ENCODE measurements at places on chromosomes 7 and 10.

DNA sequence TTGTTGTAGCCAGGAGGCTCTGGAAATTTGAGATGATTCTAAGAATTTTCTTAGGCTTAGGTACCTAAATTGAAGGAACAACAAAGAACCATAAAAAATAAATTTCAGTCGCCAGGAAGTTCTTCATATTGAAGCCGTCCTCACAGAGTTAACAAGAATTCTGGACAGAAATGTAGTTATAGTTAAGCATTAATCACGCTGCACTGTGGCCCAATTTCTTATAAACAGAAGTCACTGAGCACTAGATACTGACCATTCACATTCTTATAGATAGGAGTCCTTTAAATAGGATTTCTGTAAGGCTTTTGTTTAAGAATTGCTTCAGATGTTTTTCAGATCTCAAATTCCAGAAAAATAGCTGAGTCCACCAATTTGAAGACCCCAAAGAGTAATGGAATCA lies 256.2 kb upstream of the PITRM1 start:
- DNase-seq: no peak

DNA sequence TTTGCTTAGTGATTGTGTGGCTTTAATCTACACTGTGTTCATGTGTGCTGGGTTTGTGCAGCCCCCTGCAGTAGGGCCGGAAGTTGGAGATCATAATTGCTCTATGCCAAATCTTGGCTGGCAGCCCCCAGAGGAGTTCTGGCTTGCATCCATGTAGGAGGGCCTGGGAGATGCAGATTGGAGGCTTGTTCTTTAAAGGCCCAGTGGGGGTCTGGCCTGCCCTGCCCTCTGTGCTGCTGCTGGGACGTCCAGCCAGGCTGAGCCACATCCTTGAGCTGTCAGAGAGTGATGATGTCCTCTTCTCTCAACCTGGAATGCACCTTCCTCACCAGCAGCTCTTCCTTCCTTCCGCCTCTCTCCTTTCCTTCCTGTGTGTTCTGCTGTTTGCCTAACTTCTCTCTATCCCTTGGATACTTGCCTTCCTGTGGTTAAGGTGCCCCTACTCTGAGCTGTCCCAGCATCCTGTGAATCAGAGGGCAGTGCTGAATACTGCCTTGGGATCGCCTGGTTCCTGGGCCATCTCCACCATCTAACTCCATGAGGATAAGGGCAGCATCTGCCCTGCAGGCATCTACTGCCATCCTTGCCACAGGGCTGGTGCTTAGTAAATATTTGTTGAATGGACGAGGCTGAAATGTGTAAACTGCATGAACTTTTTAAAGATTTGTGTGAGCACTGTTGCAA lies 30.2 kb downstream of the DOCK1 start:
- no peak for DNase-seq

DNA sequence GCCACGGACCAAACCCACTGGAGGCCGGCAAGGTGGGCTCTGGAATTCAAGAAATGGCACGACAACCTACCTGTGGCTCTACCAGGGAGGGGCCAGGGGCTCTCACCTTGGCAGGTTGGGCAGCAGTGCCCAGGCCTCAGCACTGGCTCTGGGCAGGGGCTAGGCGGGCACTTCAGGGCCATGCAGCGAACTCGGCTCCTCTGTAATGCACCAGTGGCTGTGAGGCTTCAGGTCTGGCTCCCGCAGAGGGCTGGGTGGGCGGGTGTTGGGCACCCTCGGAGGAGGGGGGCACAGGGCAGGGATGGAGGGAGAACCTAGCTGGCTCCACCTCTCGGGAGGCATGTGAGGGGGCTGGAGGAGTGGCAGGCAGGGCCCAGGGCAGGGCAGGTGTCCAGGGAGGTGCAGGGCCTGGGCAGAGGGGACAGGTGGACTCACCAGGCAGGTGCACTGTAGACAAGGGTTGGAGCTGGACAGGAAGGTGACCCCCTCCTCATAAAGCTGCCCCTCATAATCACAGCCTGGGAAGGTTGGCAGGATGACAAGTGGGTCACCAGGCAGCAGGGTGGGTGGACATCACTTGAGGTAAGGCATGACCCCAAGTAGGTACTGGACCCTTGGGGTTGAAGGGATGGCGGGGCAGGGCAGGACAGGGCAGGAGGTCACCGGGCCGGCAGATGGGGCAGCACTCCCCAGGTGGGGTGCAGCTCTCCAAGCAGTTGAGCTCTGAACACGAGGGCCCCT lies 6.7 kb downstream of the KCP start:
- DNase-seq: no peak

DNA sequence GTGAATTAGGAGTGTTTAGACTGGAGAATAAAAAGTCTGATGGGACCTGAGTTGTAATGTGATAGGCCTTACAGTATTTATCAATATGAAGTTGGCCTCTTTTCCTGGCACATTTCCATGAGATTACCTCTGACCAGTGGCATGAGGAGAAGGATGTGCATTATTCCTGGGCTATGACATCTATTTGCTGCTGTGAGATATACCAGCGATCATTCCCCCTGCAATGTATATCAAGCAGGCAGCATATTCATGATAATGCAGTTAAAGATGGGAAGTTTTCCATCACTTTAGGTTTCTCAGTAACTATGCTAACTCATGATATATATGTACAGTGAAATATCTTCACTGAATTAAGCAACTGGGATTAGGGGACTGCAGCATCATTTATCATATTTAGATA lies 142.8 kb upstream of the MBL2 start:
- DNase-seq: no peak

GRCh38 chr7:42237811-42238541 lies 967 bp upstream of the GLI3 start:
- DNase-seq: no peak

- no peak for DNase-seq
Observed at GRCh38 chr10:3898821-3899220, 113.8 kb upstream of the KLF6 start.

GRCh38 chr7:25105911-25106310 lies 19.1 kb downstream of the CYCS start:
- no peak for DNase-seq

GRCh38 chr7:91869661-91870060 lies 10.8 kb downstream of the MTERF1 start:
- no peak for DNase-seq

DNA sequence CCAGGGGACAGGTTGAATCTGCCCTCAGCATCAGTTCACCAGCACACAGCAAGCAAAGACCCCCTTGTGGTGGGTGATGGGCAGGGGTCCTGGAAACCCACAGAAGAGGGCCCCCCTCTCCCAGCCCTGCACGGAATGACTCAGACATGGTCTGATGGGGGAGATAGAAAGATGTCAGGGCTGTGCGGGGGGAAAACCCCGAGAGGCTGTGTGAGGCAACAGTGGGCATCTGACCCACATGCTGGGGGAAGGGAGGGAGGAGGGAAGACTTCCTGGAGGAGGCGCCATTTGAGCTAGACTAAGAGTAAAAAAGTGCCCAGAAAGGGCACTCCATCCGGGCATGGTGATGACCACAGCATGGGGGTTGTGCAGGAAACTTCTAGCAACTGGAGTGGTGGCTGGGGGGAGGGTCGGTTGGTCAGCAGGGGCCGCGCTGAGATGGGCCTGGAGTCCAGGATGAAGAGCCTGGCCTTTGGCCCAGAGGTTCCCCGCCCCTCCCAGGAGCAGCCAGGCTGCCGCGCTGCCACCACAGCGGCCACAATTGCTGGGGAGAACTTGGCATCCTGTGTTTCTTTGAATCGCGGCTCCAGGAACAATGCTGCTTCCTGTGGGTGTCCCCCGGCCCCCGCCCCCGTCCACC lies 2.5 kb downstream of the LFNG start:
- DNase-seq: no peak

DNA sequence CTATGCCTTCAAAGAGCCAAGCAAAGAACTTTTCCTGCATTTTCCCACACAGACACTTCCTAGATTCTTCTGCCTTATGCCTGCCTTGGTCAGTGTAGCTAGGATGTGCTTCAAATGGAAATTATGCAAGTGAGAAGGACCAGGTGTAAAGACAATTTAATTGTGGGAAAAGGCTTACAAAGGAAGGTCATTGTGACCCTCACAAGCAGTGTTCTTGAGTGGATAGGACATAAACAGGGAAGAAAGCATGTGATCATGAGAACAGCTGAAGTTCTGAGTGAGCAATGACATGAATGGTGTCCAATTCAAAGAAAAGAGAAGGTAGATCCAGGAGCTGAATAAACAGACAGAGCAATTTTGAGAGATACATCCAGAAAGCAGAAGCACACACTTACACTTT lies 1.3 kb upstream of the PIP start:
- DNase-seq: no peak

DNA sequence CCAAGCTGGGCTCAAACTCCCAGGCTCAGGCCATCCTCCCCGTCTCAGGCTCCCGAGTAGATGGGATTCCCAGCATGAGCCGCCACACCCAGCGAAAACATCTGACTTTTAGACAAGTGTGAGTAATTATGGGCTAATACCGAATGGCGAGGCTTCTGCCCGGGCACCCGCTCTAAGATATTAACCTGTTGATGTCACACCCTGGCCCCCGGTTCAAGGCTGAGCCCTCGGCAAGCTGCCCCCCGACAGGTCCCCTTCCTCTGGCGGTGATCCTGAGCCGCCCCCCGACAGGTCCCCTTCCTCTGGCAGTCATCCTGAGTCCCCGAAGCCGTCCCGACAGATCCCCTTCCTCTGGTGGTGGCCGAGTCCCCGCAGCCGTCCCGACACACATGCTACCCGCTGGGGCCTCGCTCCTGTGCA lies 5.2 kb downstream of the PSMG3 start:
- DNase-seq: no peak

DNA sequence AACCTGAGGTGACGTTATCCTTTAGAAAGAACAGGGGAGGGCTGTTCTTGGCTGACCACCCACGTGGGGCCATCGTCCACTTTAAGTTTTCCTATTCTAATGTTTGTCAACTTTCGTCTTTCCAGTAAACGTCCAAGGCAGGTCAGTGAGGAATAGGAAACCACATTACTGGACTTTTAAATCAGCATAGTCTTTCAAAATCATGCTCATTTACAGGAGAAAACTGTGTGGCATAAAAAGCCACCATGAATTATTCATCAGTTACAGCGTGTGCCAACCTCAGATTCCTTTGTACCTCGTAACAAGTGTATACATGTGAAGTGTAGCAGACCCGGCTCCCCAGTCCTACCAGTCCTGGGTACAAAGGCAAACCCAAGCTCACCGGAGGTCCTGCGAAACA lies 25.1 kb upstream of the ABLIM1 start:
- no peak for DNase-seq

DNA sequence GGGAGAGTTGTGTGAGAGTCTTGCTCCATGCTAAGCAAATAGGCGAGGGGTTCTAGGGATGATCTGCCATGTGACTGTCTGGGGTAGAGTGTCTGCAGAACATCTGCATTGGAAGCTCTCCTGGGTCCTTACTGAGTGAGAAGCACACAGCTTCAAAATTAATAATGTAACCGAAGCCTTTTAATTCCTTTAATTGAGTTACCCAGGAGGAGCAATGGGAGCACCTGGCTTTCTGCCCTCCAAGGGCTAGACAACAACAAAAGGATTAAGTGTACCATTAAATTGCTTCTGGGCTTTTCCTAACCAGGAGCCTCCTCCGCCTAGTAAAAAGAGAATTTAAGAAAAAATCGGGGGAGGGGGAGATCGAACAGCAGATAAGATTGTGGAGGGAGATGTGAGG lies 102.0 kb upstream of the TBX20 start:
- DNase-seq: no peak

DNA sequence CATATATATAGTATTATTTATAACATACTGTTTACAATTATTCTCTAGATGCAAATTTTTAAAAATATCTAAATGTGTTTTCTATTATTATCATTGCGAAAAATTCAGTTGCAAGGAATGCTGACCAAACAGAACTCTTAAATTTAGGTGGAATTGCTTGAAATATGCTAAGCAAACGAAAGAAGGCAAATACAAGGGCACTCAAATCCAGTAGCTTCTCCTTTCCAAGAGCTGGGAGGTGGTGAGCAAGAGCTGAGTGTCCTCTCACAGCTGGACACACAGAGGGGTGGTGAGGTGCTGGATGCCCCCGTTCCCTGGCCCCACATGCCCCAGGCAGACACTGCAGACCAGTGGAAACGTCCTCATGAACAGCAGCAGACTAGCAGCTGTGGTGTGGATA lies 166.0 kb downstream of the TAX1BP1 start:
- no peak for DNase-seq

- DNase-seq: no peak
Observed at GRCh38 chr7:19811386-19811785, 38.0 kb upstream of the TMEM196 start.

DNA sequence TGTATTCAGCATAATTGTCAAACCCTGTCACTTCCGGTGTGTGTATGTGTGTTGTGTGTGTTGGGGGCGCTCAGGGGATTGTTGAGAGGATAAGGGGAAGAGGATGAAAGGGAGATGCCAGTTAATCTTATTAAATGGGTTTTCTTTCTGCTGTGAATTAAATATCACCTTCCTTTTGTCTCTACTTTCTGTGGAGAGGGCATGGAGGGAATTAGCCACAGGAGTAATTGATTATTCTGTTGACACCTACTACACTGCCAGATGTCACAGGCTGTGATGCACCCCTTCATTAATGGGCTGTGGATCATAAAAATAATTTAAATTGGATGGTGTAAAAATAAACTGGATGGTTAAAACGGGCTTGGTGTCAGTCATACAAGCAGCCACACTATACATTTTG lies 311.9 kb downstream of the MDFIC start:
- DNase-seq: no peak

DNA sequence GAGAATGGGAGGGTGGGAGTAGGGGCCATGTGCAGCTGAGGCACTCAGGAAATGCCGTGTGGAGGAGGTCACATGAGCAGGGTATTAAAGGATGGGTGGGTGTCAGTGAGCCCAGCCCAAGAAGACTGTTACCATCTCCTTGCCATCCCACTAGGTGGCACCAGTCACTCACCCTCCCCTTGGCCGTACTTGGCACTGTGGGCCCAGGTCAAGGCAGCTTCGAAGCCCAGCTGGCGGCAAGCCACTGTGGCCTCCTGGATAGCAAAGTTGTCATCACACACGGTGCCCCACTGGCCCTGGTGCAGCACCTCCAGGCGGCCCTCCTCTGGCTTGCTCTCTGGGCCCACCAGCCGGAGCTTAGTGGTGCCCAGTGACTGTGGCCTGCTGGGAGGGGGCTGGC lies 5.4 kb downstream of the LOXL4 start:
- no peak for DNase-seq

- no peak for DNase-seq
Observed at GRCh38 chr10:48714088-48714487, 29.4 kb downstream of the WDFY4 start.

GRCh38 chr10:114811862-114812261 lies 9.7 kb upstream of the FHIP2A start:
- no peak for DNase-seq

DNA sequence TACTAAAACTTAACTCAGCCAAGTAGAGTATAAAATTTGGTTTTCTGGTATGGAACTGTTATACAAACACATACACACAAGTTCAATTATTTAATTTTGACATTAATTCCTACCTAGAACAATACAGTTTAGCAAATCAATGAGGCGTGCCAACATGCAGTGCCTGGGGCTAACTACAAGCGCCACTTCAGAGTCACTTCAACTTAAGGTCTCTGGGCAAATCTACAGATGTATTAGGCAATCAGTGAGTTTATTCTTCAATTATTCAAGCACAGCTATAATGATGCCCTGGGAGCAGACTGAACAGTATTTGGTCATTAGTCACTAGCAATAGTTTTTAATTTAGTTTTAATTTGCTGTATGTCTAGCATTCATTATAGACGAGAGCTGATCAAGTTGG lies 51.6 kb downstream of the HIBADH start:
- no peak for DNase-seq

Measured in pulmonary artery endothelial cell (primary cell).